ENCODE measurements at places on chromosomes 13 and 19.

GRCh38 chr13:77760893-77761292, 63.4 kb downstream of the SLAIN1 start:
- no peak for DNase-seq

DNA sequence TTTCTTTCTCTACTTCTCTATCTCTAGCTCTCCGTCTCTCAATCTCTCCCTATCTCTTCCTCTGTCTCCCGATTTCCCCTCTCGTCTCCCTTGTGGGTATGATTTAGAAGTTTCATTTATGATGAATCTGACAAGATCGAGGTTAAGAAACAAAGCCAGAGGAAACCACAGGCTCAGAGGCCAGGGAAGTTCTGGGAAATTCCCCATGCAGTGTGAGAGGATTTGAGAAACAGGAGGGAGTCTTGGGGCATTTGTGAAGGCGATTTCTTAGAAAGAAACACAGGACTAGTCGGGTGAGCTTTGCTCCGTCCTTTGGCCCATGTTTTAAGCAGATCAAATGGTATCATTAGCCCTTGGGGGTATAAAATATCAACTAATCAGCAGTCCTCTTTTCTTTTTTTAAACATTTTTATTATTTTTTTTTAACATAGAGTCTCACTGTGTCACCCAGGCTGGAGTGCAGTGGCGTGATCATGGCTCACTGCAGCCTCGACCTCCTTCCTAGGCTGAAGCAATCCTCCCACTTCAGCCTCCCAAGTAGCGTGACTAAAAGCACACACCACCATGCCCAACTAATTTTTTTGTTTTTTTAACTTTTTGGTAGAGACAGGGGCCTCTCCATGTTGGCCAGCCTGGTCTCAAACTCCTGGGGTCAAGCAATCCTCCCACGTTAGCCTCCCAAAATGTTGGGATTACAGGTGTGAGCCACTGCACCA, 25.8 kb downstream of the TNFSF9 start:
- DNase-seq: no peak

DNA sequence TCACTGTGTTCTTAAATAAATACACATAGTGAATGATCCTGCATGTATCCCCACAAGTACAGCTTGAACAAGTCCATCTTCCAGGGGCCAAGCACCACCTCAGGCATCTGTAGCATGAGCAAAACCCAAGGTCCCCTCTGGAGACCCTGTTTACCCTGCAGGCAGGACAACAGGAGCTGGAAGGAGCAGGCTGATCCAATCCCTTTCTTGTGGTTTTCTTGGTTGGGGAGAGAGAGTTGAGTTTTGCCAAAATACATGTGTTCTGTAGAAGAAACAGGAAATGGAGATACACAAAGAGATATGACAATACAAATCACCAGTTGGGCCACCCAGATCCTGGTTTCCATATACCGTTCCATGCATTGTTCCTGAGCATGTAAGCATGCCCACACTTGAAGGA, 92.8 kb downstream of the SHISA2 start:
- no peak for DNase-seq

- no peak for DNase-seq
These were observed at the start of gene PEAK3 for GRCh38 chr19:2282062-2282861. TSS of gene PEAK3 (minus strand) at chr19:2282175. CDS start at chr19:2280931, 1,244 bp downstream.

DNA sequence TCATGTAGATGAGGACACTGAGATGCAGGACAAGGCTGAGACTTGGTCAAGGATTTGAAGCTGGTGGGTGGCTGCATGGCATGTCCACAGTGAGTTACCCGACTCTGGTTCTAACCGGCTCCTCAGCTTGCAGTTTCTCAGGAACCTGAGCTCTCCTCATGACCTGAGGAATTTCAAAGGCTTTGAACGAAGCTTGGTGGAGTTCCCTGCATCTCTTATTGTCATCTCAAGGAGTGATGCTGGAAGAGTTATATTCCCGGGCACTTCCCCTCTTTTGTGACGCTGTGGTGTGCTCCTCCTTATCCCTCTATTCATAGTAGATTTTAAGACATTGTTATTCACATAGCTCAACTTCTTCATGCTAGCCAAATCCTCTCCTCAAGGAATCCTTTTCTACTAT, 500.1 kb upstream of the HTR2A start:
- DNase-seq: no peak

DNA sequence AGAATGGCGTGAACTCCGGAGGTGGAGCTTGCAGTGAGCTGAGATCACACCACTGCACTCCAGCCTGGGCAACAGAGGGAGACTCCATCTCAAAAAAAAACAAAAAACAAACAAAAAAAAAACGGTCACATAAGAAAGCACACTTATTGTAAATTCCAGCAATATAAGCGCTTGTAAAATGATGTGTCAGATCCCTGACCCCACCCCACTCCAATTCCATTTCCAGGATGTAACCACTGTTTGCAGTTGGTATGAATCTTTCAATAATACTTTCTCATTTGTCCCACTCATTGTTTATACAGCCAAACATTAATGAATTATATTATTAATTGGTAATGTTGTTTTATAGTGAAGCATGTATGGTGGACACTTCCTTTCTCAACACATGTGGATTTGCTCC, 15.9 kb upstream of the CEACAM1 start:
- no peak for DNase-seq
